ENCODE measurements at places on chromosomes 1 and 21.

GRCh38 chr1:35359995-35360394 lies 91.5 kb downstream of the ZMYM4 start:
- no peak for DNase-seq

GRCh38 chr1:184541537-184542152 lies 154.8 kb downstream of the C1orf21 start:
- no peak for DNase-seq

- DNase-seq = no peak
These were observed 8.5 kb downstream of the TMEM9 start for GRCh38 chr1:201145816-201146215.

DNA sequence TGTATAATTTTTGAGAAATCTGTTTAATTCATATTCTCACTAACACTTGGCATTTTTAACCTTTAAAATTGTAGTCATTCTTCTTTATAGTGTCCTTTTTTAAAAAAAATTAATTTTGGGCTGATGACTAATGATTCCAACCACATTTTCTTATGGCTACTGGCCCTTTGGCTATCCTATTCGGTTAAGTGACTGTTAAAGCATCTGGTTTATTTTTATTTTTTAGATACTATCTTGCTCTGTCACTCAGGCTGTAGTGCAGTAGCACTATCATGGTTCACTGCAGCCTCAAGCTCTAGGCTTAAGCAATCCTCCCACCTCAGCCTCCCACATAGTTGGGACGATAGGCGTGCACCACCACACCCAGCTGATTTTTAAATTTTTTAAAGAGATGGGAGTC lies 723.2 kb upstream of the CXADR start:
- no peak for DNase-seq
